ENCODE measurements at places on chromosomes 1 and 21. TPM values are rescaled to one million over a fixed set of nuclear protein-coding genes. Genes with fewer than 3 reads are reported as not detected.

- no peak for DNase-seq
Measured at GRCh38 chr1:219086956-219087469, 86.7 kb upstream of the LYPLAL1 start.

GRCh38 chr1:210748796-210749195 is 385.2 kb downstream of the KCNH1 start:
- no peak for DNase-seq

- DNase-seq: no peak
Measured at GRCh38 chr1:156899956-156900718, 6.6 kb downstream of the PEAR1 start.

FTCD gene
- total RNA-seq: not detected

CFAP107 gene
- total RNA-seq: not detected

LCE2B gene
- total RNA-seq: not detected

FAM163A gene
- 0.26 TPM for total RNA-seq
